ENCODE measurements at places on chromosomes 2 and 18.

- no peak overlapping the region for H3K4me3 ChIP-seq
- no peaks in the 10 kb centered on the region for H3K4me1 ChIP-seq
- no peak for DNase-seq
- no peaks in the 10 kb centered on the region for H3K36me3 ChIP-seq
Observed at GRCh38 chr2:100199421-100199820, 57.0 kb upstream of the AFF3 start.

DNA sequence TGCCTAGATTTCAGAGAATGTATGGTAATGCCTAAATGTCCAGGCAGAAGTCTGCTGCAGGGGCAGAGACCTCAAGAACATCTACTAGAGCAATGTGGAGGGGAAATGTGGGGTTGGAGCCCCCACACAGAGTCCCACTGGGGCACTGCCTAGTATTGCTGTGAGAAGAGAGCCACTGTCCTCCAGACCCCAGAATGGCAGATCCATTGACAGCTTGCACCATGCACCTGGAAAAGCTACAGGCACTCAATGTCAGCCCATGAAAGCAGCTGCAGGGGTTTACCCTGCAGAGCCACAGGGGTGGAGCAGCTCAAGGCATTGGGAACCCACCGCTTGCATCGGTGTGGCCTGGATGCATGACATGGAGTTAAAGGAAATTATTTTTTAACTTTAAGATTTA is 314.1 kb downstream of the CYRIA start:
- H3K27me3 ChIP-seq: no peaks in the 10 kb centered on the region
- H3K27ac ChIP-seq: no peak overlapping the region
- DNase-seq: no peak
- H3K4me1 ChIP-seq: no peaks in the 10 kb centered on the region
- H3K4me3 ChIP-seq: no peak overlapping the region

GRCh38 chr18:11969904-11970835 is 11.1 kb upstream of the IMPA2 start:
- H3K4me3 ChIP-seq: no peak overlapping the region
- H3K27ac ChIP-seq: no peak overlapping the region
- no peaks in the 10 kb centered on the region for H3K4me1 ChIP-seq
- no peaks in the 10 kb centered on the region for H3K27me3 ChIP-seq
- H3K36me3 ChIP-seq: no peaks in the 10 kb centered on the region

GRCh38 chr2:96423828-96424227 is 81.3 kb downstream of the NEURL3 start:
- peaks cover 4% of the 10 kb centered on the region for H3K27me3 ChIP-seq
- H3K36me3 ChIP-seq: no peaks in the 10 kb centered on the region
- no peaks in the 10 kb centered on the region for H3K4me1 ChIP-seq
- H3K4me3 ChIP-seq: no peak overlapping the region
- no peak for DNase-seq

- no peaks in the 10 kb centered on the region for H3K4me1 ChIP-seq
- no peaks in the 10 kb centered on the region for H3K36me3 ChIP-seq
- no peaks in the 10 kb centered on the region for H3K27me3 ChIP-seq
- no peak for DNase-seq
- no peak overlapping the region for H3K27ac ChIP-seq
Observed at GRCh38 chr2:78237704-78238103, 715.5 kb upstream of the LRRTM4 start.

GRCh38 chr2:133652398-133652797 is 84.1 kb upstream of the NCKAP5 start:
- H3K27ac ChIP-seq: no peak overlapping the region
- H3K36me3 ChIP-seq: no peaks in the 10 kb centered on the region
- no peak overlapping the region for H3K4me3 ChIP-seq
- no peaks in the 10 kb centered on the region for H3K27me3 ChIP-seq
- no peaks in the 10 kb centered on the region for H3K4me1 ChIP-seq
- DNase-seq: no peak

DNA sequence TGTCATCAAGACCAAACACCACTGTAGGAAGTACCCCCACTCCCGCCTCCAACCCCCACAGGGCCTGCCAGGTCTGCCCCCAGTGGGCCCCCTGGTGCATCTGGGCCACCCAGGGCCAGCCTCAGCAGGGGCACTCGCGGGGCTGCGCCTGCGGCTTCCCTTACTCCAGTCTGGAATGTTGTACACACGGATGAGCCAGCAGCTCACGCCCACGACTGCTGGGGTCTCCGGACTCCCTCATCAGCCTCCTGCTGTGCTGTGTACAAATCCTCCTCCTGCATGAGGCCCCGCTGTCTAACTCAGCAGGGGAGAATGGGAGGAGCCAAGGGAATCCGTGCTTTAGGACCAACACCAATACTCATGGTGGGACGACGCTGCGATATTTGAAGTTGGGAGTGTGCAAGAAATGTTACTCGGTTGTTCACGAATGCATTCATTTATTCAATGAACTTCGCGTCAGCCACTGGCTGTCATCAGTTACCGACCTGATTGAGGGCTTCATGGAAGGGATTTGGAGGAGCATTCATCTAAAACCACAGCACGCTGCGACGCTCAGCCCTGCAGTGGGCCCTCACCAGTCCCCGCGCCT is 654 bp upstream of the ASB1 start:
- H3K4me3 ChIP-seq: peak overlapping the region; percentile 75
- H3K27ac ChIP-seq: peak overlapping the region; percentile 74
- H3K36me3 ChIP-seq: peaks cover 9% of the 10 kb centered on the region
- DNase-seq: no peak

DNA sequence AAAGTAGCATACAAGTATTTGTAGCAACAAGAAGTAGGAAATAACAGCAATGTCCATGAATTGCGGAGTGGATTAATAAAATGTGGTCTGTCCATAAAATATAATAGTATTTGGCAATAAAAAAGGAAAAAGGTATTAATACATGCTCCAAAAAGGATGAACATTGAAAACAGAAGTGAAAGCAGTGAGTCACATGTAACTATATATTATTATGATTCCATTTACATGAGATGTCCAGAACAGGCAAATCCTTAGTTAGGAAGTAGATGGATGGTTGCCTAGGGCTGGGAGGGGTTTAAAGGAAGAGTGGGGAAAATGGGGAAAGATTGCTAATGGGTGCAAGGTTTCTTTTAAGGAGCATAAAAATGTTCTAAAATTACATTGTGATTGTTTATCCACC is 44.5 kb downstream of the CCDC74A start:
- H3K36me3 ChIP-seq: no peaks in the 10 kb centered on the region
- no peaks in the 10 kb centered on the region for H3K4me1 ChIP-seq
- no peak for DNase-seq
- no peak overlapping the region for H3K27ac ChIP-seq

DNA sequence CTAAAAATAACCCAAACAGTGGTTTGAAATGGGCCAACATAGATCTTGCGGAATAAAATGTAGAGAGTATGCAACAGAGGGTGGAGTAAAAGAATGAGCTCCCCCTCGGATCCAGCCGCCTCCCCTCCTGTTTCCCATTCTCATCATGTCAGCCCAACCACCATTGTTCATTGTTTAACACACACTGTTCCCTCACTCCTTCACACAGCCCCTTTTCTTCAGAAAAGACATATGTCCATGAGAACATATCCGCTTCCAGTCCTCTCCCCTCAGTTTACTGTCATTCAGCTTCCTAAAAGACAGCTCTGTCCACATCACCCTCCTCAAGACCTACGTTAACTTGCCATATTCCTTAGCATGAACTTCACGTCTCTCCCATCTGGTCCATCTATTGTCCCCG is 62.9 kb upstream of the SERTAD2 start:
- no peaks in the 10 kb centered on the region for H3K36me3 ChIP-seq
- H3K27me3 ChIP-seq: no peaks in the 10 kb centered on the region
- no peak overlapping the region for H3K4me3 ChIP-seq

DNA sequence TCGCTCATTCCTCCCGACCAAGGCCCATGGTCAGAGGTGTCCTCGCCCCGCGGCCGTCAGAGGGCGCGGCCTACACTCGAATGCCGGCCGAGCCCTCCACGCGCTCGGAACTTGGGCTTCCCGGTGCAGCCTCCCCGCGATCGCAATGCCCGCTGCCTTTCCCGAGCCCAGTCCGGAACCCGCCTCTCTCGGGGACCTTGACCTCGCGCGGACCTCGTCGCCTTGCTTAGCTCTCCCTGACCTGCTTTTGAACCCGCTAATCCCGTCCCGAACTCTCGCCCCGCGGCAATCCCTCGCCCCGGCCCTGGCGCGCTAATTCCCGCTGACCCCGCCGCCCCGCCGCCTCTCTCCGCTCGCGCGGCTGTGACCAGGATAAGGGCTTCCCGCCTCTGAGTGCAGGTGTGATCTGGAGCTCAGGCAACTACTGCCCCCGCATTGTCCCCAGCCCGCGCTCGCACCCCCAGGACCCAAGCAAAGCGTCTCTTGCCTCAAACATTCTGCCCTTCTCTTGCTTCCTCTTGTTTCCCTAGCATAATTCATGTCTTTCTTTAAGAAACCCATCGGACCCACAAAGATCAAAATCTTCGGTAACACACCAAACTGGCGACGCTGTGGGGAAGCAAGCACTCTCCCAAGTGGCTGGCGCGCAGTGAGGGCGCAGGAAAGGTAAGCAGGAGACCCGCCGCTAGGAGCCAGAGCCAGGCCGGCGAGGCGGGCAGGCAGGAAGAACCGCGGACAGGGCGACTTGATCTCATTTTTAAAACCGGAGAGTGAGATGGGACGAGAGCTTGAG is 46.6 kb upstream of the ATP6V1B1 start:
- H3K27me3 ChIP-seq: peaks cover 50% of the 10 kb centered on the region
- H3K4me1 ChIP-seq: peaks cover 22% of the 10 kb centered on the region
- no peak for DNase-seq
- H3K27ac ChIP-seq: no peak overlapping the region

DNA sequence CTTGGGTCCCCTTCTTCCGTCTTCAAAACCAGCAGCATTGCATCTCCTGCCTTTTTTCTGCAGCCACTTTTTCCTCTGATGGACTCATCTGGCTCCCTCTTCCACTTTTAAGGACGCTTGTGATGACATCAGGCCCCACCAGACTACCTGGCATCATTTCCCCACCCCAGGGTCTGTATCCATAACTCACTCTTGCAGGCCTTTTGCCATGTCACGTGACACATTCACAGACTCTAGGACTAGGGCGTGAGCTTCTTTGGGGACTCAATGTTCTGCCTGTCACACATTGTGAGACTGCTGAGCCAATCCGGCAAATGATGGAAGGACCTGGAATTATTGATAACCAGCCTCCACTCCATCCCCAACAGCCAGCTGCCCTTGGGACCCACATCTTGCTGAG is 23.6 kb downstream of the NPPC start:
- no peak overlapping the region for H3K27ac ChIP-seq
- no peak for DNase-seq
- H3K4me3 ChIP-seq: no peak overlapping the region
- no peaks in the 10 kb centered on the region for H3K27me3 ChIP-seq

DNA sequence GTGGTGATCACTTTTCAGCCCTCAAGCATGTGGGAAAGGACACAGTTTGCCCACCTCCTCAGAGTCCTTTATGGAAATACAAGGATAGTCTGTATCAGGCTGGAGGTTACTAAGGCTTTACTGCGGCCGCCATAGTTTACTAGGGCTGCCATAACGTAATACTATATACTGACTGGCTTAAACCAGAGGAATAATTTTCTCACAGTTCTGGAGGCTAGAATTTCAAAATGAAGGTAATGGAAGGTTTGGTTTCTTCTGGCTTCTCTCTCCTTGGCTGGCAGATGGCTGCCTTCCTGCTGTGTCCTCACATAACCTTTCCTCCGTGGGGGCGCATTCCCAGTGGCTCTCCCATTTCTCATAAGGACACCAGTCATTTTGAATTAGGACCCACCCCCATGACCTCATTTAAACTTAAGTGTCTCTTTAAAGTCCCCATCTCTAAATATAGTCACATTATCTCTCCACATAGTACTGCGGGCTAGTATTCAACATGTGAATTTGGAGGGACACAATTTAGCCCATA is 12.5 kb upstream of the ATIC start:
- no peaks in the 10 kb centered on the region for H3K27me3 ChIP-seq
- no peak overlapping the region for H3K4me3 ChIP-seq
- no peak for DNase-seq
- H3K27ac ChIP-seq: no peak overlapping the region

Data from effector memory CD4-positive, alpha-beta T cell (primary cell).